Breast epithelium (tissue), 4 donors: ENCODE measurements at places on chromosomes 3 and 15. TPM values are rescaled to one million over a fixed set of nuclear protein-coding genes. Genes with fewer than 3 reads are reported as not detected.

Gene EXOSC7
- total RNA-seq, result 39.0 TPM

Gene GOLGA6L10
- 1.6 TPM for total RNA-seq

Gene SH3GL3
- total RNA-seq, result not detected

Gene DPPA4
- total RNA-seq, result not detected

Gene TJP1
- 101 TPM for total RNA-seq

Gene GCSAM
- total RNA-seq, result 0.16 TPM

Gene MYZAP
- total RNA-seq, result 16.7 TPM

- no peak for DNase-seq
Observed at GRCh38 chr3:64360280-64360679, 135.0 kb upstream of the PRICKLE2 start.

- DNase-seq, result no peak
Observed at GRCh38 chr15:82048811-82049210, 3.0 kb upstream of the MEX3B start.

- DNase-seq, result no peak
Observed at GRCh38 chr3:27669591-27669990, 52.5 kb downstream of the EOMES start.

GRCh38 chr15:64894395-64895056 lies 17.2 kb upstream of the ANKDD1A start:
- no peak for DNase-seq

DNA sequence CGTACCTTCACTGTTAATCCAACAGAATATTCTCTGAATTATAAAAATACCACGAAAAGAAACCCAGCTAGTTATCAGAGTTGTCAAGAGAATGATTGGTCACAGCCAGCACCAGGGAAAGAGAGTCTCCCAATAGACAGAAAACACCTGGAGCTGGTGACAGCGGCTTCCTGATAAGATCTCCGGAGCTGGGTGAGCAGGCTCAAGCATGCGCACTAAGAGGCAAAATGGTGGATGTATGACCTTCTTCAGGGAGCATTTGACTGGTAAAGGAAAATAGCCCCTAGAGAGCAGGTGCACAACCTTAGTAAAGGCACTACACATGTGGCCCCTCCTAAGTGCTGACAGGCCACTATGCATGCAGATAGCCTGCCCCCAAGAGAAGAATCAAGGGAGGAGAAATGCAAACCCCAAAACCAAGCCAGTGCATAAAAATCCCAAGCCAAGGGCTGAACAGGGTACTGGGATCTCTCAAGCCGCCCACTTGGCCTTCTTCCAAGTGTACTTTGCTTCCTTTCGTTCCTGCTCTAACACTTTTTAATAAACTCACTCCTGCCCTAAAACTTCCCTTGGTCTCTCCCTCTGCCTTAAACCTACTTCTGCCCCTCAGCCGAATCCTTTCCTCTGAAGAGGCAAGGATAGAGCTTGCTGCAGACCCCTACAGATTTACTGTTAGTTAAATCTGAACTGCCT lies 93.2 kb downstream of the UACA start:
- no peak for DNase-seq

DNA sequence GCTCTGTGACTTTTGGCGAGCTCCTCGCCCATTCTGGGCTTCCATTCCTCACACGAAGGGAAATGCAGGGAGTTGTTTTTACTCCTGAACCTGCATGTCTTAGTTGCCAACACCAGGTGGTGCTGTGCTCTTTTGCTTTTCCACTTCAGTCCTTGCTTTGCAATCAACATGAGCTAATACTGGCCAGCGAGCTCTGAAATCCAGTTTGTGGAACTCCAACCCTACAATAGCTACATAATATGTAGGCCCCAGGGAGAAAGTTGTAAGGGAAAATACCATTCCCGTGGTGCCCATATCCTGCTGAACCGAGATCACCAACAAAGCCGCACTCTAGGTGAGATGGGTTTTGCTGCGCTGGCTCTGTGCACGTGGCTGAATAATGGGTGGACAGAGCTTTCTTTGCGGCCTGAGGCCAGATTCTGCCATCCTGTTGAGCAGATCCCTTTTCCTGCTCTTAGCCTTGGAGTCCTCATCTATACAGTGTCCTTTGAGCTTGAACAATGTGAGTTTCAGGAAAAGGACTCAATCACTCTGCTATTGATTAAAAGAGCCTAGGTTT lies 25.0 kb downstream of the LSM3 start:
- DNase-seq, result peak; percentile 71

GRCh38 chr3:47974974-47975470 lies 41.2 kb downstream of the MAP4 start:
- DNase-seq, result no peak

- no peak for DNase-seq
Observed at GRCh38 chr15:42082141-42082540, 12.2 kb downstream of the PLA2G4D start.

GRCh38 chr15:99976811-99977271 lies 243.6 kb upstream of the LYSMD4 start:
- no peak for DNase-seq

DNA sequence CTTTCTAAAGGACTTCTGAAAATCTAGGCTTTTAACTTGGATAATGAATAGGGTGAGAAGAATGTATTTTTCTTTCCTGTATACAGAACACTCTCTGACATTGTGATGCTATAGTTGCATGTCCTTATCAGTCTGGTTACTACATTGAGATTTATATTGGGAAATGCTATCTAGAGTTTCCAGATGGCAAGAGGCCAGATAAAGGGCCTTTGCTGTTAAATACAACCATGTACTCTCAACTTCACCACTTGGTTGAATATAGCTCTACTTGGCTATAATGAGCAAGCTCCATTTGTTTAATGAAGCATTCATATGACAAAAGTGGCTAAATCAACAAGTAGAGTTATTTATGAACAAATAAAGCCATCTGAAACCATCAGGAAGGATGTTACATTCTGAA lies 91.0 kb downstream of the IGSF11 start:
- no peak for DNase-seq

GRCh38 chr3:69791919-69792399 lies 52.7 kb downstream of the MITF start:
- DNase-seq, result no peak

DNA sequence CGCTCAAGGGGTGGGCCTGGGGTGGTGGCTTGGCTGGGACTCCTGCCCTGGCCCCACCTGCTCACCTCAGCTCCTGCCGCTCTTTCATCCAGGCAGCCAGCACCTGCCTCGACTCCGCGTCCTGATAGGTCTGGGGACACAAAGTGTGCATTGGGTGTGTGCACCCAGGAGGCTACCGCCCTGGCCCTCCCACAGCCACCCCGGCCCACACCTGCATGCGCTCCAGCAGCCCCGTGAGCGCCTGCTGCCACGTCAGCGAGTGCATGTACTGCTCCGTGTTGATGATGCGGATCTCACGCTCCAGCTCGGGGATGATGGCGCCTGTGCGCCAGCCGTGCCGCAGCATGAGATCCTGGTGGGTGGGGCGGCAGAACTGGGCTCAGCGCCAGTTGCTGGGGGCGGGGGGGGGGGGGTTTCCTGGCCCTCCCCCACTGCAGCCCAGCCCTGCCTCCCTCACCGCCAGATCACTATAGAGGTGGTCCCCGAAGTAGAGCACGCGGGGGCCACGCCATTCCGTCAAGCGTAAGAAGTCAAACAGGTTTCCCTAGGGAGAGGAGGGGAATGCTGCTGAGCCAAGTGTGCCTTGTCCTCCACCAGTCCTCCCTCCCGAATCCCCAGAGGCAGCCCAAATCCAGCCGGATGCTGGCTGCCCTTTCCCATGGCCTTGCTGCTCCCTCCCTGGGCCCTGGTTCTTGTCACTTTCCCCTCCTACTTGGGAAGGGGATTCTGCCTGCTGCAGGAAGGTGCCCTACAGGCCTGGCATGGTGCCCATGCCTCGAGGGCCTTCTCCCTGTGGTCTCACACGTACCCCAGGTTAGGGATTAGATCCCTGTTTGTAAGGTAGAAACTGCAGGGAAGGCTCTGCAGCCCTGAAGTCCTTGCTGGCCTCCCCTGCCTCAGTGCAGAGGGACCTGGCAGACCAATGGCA lies 8.6 kb downstream of the NT5DC2 start:
- peak; percentile 60 for DNase-seq

DNA sequence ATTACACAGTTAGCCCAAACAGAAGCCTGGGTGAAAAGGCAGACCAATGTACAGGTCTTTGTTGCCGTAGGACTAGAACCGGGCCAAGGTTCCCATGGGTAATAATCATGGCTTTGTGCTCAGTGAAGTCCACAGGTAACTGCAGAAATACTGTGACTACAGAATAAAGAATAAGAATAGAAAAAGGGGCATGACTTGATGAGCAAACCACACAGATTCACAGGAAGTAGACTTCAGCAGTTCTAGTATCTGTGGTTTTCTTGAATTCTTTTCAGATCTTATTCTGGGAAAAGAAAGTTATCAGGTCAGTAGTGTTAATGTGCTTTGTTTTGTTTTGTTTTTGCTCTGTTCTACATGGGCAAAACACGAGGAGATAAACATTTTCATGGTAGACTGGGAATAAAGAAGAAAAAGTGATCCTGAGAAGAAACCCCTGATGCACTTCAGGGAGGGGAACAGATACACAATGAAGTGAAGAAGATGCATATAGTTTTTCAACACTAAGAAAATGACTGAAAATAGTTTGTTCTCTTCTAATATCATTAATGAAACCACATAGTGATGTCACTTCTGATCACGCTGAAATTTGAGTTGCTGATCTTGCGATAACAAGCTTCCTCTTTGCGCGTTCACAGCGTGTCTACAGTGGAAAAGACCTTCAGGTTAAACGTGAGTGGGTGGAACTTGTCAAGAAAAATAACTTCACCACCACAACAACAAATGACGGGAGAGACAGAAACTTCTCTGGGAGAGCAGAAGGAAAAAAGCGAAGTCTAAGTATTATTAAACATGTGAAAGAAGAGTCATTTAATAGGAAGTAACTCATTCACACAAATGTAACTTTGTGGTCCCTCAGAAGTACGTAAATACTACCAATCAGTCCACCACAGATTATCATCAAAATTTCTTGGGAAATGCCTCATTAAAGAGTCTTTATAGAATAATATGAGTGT lies 315.8 kb upstream of the SATB1 start:
- DNase-seq, result no peak

- peak; percentile 12 for DNase-seq
Observed at GRCh38 chr3:127170814-127171213, 22.1 kb upstream of the PRR23E start.

- DNase-seq, result no peak
Observed at GRCh38 chr3:169432708-169433432, 230.6 kb downstream of the MECOM start.

DNA sequence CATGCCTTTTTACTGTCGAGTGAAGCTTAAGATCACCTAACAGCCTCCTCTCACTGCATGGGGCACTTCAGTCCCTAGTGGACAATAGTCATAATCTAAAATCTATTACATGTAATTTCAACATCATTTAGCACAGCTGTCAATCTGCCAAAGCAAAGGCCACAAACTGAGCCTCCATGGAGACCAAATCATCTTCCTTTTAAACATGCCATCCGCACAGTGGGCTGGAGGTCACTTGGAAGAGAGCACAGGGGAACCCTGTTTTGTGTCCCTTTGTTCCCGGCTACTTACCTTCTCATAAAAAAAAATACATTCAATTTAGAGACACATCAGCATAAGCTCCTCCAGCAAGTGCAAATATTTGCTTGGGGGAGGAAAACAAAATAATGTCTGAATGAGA lies 167.3 kb downstream of the SQOR start:
- DNase-seq, result no peak

- DNase-seq, result no peak
Observed at GRCh38 chr3:62718011-62718410, 157.2 kb downstream of the CADPS start.

DNA sequence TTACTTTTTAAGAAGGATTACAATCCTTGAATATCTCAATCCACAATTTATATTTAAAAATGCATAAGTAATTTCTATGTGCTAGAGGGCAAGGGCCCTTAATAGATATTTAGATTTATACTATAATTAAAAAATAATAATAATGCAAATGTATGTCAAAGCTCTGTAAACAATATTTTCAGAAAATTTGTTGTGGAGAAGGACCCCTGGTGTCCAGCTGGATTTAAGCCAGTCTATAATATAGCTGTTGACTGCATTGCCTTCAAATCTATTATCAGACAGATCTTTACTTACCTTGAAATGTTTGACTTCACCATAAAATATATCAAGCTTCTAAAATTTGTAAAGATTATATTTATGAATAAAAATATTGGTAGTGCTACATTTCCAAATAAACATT lies 65.6 kb downstream of the ZBTB20 start:
- no peak for DNase-seq

DNA sequence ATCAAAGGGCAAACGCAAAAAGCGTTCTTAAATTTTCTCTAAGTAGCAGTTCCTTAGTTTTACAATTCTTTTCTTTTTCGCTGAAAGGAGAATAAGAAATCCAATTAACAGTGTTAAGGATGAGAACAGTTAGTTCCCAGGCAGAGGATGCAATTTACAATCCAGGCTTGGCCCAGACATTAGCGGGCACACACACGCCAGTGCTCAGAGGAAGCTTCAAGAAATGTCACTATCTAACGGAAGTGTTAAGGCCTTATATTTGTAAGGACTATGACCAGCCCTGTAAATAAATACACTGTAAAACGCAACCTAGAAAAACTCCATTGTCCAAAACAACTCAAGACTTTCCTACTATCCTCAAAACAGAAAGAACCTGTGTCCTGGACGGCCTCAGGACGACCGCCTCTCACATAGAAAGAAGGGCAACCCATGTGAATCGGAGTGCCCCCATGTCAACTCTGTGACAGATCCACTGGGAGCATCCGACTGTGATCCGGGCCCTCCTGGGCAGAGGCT lies 1.3 kb downstream of the ACAP2 start:
- no peak for DNase-seq

GRCh38 chr15:27463525-27464088 lies 492.6 kb downstream of the GABRG3 start:
- DNase-seq, result no peak

DNA sequence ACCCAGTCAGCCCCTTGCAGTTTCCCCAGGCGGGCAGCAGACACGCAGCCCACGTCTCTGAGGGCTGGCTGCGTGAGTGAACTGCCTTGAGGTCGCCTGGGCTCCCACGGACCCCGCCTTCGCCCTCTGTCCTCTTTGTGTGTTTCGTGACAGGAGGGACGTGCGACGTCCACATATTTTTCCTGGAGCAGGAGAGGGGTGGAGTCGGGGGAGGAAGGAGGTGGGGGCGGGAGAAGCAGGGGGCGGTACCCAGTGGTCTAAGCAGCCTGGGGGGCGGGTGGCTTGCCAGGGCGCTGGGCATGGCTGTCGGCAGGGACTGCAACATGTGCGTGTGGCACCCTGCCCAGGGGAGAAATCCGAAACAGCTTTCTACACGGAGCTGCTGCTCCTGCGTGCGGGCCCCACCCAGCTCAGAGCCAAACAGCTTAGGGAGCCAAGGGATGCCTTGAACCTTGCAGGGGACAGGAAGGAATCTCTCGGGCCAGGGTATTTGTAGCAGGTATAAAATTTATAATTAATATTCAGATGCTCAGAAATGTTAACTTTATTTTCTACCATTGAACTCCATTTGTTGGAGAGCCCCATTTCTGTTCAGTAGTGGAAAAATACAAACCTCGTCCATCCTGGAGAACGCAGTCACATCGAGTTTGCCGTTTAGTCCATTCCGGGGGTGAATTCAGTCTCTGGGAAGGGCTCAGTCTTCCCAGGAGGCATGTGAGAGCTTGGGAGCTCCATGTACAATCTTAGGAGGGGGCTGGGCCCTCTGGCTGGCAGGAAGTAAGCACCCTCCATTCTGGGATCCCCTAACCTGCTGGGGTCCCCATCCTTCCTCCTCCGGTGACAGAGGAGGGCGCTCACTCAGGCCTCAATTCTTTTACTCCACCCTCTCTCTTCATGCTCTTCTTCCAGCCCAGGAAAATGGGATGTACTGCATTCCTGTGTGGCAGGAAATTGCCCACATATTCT lies 79.1 kb upstream of the MEF2A start:
- peak; percentile 64 for DNase-seq

- DNase-seq, result no peak
Observed at GRCh38 chr3:156812521-156813335, 13.4 kb upstream of the LEKR1 start.

GRCh38 chr3:45105855-45106671 lies 40.1 kb downstream of the CDCP1 start:
- DNase-seq, result no peak
